ENCODE measurements at places on chromosomes 3 and 15.
A peak's percentile ranks its signal among the peaks of the same experiment; 100 is the strongest.

DNA sequence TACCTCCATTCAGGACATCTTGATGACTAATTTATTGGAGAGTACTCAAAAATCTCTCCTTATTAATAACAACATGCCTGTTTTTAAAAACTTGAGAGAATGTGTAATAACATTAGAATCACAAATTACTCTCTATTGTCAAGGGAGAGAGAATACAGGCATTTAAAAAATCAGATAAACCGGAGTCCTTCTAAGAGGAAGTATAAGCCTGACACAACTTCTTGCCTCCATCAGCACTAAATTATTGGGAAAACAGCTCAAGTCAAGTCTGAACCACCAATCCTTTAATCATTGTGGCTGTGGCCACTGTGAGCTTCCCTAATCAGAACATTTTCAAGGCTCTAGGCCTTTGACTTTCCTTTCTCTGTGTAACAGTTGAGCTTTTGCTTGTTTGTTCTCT, 38.0 kb downstream of the SSR3 start:
- DNase-seq: no peak

DNA sequence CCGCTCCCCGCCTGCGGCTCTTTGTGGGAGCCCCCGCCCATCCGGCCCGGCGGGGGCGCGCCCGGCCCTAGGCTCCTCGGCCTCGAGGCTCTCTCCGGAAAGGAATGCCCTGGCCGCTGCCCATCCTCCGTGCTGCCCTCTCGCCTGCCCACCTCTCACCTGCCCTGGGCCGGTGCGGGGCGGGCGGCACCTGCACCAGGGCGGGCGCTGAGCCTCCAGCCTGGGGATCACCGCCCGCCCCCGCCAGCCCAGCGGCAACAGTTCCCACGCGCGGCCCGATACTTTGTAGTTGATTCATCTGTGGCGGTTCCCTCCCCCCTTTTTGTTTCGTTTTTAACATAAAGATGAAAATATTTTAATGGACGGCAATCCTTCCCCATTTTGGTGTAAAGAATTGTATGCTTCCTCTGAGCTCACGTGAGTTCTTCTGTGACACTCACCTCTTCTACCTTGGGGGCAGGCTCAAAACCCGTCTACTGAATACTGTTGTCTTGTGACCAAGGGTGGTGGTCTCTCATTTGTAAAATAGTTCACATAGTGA, 1.9 kb downstream of the KLF13 start:
- no peak for DNase-seq

DNA sequence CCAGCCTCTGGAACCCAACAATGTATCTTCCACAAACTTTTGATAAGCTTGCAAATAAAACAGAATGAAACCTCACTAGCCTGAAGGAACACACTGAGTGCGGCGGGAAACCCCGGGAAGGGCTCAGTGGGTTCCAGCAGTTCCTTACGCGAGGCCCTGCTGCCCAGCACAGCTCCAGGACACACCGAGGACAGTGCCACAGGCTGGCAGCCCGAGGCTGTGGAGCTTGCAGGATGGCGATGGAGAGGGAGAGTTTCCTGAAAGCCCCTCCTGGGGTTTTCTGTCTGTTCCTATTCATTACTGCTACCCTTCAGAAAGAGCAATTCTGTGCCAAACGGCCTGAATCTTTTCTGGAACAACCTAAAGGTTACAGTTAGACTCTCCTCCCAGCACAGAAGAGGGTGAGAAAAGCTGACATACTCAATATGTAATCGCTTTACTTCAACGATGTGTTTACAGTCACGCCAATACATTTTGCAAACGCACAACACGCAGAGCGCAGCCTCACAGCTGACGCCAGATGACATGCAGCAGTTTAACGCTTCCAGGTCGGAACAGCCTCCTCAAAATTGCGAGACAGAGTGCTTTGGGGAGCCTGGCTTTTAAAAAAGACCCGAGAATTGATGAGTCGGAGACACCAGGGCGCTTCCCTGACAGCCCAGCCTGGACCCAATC, 57.1 kb upstream of the RPL32 start:
- no peak for DNase-seq

- DNase-seq: no peak
These were observed 16.9 kb upstream of the GPD1L start for GRCh38 chr3:32089476-32089875.

DNA sequence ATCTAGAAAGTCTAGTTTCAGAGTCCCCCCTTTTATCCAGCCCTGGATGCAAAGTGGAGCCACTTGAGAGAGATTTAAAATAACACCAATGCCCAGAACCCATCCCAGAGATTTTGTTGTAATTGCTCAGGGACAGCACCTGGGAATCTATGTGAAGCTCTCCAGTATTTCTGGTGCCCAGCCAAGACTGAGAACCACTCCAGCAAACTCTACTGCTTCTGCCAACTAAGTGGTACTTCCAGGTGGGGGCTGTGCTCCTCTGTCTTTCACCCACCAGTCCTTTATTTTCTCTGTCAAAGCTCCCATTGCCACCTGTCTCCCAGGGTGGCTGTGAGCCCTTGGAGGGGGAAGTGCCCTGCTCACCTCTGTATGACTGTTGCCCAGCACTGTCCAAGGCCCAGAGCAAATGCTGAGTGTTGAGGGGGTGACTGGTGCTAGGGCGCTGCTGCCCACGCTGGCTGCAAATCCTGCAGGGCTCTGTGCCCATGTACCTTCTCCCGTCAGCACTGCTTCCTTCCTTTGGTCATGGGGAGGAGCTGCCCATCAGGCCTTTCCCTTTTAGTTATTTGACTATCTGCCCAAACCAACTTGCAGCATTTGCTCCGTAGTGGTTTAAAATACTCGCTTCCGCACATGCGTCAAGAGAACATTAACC, 9.4 kb downstream of the CLSTN2 start:
- DNase-seq: no peak

DNA sequence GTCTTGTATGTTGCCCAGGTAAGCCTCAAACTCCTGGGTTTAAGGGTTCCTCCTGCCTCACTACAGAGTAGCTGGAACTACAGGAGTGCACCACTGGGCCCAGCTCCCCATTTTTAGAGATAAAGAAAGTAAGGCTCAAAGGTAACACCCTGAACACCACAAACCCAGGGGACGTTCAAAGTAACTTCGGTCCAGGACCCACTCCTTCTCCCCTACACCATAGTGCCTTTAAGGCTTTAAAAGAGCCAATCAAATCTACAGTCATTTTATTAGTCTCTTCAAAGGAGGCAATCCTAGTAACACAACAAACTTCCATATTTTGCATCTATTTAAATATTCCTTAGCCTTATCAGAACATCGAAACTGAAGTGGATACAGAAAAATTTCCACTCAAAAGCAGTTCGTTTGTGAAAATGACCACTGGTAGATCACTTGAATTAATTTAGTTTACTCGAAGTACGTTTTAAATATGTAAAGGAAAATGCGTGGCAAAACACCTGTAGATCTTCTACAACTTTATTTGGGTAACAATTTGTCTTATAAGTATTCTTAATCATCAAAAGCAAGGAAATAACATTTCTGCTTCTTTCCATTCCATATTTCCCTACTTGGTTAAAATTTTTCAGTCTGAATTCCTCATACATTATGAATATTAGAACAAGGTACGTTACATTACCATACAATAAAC, 1.8 kb downstream of the STAG1 start:
- DNase-seq: no peak

DNA sequence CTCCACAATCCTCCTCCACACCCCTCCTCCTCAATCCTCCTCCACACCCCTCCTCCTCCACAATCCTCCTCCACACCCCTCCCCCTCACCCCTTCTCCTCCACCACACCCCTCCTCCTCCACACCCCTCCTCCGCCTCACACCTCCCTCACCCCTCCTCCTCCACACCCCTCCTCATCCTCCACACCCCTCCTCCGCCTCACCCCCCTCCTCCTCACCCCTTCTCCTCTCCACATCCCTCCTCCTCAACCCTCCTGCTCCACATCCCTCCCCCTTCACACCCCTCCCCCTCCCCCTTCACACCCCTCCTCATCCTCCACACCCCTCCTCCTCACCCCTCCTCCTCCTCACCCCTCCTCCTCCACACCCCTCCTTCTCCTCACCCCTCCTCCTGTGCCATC, 69.8 kb upstream of the BLM start:
- no peak for DNase-seq

DNA sequence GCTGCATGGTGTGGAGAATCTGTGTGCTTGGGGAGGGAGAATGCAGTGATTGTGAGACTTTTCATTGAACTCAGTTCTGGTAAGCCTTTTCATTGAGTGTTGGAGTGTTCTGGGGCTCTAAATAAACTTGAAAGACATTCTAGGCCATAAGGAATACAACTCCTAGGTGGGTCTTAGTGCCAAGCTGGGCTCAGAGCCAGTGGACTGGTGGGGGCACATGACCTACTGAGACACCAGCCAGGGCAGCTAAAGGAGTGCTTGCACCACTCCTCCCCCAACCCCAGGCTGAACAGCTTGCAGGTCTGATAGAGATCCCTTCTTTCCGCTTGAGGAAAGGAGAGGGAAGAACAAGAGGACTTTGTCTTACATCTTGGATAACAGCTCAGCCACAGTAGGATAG, 21.7 kb upstream of the KPNA4 start:
- DNase-seq: no peak

GRCh38 chr15:29043736-29044502, 158.1 kb downstream of the APBA2 start:
- no peak for DNase-seq

DNA sequence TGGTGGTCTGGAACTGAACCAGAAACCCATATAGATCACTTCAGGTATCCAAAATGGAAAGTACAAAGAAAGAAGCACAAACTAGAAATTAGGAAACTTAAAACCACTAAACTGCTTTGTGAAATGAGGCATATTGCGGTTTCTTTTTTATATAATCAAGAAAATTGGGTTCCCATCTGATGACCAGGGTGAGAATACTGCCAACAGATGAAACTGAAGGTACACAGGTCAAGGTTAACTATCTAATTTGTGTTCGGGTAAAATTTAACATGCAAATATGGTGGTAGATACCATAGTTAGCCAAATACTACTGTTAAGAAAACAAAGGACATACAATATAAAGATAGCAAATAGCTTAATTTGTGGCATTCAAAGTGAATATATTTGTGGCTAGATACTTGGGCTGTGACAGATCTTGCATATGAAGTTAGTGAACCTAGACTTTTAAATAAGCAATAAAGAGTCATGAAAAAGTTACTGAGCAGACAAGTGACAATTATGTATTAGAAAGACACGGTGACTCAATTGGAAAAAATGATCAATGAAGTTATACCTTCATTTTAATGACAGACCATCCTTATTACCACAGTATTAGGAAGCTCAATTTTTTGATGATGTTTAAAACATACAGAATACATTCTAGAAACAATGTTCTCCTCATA, 127.4 kb downstream of the NR2E3 start:
- no peak for DNase-seq

DNA sequence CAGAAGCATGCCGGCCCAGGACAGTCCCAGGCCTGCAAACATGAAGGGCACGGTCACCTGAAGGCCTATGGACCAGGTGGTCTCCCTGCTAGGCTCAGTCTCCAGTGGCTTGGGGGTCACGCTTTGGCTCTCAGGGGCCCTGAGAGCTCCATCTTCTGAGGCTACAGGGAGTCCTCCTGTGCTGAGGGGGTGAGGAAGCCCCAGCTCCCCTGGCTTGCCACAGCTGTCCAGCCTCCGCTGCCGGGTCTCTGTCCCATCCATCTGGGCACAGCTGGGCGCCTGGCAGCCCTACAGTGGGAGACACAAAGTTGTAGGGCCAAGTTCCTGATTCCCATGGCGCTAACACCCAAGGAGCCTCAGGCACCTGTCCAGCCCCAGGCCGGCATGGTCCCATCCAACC, 16.0 kb downstream of the SLC41A3 start:
- DNase-seq: no peak

GRCh38 chr3:217948-218347, 21.4 kb downstream of the CHL1 start:
- no peak for DNase-seq

DNA sequence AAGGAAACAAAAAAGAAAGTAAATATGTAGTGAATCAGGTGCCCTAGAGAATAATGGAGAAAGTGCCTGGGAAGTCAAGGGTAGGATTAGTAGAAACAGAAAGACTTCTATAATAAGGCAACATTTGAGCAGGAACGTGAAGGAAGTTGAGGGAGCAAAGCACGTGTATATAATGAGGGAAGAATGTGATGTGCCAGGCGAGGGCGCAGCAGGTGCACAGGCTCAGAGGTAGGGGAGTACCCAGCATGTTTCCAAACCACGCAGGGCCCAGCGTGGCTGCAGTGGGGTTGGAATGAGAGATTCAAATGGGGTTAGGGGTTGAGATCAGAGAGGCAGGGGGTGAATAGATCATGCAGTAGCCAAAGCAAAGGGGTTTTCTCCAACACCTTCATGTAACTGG, 91.9 kb upstream of the VGLL4 start:
- DNase-seq: no peak

- DNase-seq: peak; percentile 31
These were observed 24.9 kb upstream of the ARPIN start for GRCh38 chr15:89937365-89938350.

GRCh38 chr3:181616088-181617070, 95.3 kb upstream of the SOX2 start:
- no peak for DNase-seq

Measured in KG1 (cell line).